ENCODE measurements at places on chromosomes 3 and 15. TPM values are rescaled to one million over a fixed set of nuclear protein-coding genes. Genes with fewer than 3 reads are reported as not detected.

The NR2F2 gene
- 9.2 TPM for total RNA-seq

The ADAMTSL3 gene
- 0.26 TPM for total RNA-seq

The ZNF385D gene
- total RNA-seq = 0.83 TPM

- DNase-seq = no peak
These were observed 8.5 kb downstream of the MESP2 start for GRCh38 chr15:89784686-89784960.

GRCh38 chr15:85789496-85789875 lies 5.2 kb downstream of the KLHL25 start:
- no peak for DNase-seq

- DNase-seq = no peak
These were observed 29.9 kb downstream of the TMEM40 start for GRCh38 chr3:12729051-12729651.

DNA sequence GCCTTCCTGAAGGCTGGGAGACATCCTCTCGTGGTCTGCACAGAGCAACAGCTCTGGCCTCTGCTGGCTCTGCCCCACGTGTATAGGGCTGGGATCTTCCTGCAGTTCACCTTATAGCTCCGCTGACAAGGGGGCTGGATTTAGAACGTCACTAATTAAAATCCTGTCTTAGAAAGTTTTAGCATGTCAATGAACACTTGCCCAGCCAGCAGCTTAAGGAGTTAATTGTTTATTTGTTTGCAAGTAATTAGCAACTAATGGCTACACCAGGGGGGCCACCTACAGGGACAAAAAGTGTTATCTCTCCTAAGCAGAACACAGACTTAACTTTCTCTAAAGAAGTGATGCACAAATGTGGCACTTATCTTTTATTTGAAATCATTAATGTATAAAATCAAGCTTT lies at the start of gene HESX1:
Gene HESX1 (minus strand): TSS at position 84 of the 403 bp plus-strand sequence. CDS start 60 bp downstream, at position 24.
- DNase-seq = no peak

GRCh38 chr3:14701676-14702075 lies 26.7 kb downstream of the C3orf20 start:
- DNase-seq = no peak

DNA sequence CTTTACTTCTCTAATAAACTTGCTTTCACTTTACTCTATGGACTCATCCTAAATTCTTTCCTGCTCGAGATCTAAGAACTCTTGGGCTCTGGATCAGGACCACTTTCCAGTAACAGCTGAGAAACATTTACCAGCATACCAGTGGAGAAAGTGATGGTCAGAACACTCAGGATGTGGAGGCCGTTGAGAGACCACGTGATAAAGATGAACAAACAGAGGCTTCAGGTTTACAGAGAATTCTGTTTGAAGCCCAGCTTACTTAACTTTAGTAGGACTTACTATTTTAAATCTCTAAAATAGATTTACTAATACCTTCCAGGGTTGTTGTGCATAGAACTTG lies 57.0 kb downstream of the FRMD4B start:
- no peak for DNase-seq

DNA sequence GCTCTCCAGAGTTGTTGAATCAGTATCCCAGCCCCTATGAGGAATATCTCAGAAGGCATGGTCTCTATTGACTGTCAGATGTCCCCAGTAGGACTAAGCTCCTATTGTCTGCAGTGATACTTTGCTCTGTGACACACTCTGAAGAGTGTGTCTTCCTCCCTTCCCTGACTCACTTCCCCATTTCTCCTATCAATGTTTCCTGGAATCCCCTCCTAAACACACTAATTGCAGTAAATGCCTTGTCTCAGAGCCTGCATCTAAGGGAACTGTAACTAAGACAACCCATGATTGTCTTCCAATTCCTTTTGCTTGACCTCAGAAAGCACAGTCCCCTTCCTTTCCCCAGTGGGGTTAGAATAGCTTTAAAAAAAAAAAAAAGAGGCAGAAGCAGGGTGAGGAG lies 397.3 kb upstream of the PROK2 start:
- DNase-seq = no peak

DNA sequence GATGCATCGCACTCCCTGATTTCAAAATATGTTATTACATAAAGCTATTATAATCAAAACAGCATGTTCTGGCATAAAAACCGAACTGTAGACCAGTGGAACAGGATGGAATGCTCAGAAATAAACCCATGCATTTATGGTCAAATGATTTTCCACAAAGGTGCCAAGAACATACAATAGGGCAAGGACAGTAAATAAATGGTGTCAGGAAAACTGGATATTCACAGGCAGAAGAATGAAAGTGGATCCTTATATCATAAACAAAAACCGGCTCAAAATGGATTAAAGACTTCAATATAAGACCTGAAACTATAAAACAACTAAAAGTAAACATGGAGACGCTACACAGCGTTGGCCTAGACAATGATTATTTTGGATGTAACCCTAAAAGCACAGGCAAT lies 22.6 kb downstream of the USP50 start:
- DNase-seq = no peak

DNA sequence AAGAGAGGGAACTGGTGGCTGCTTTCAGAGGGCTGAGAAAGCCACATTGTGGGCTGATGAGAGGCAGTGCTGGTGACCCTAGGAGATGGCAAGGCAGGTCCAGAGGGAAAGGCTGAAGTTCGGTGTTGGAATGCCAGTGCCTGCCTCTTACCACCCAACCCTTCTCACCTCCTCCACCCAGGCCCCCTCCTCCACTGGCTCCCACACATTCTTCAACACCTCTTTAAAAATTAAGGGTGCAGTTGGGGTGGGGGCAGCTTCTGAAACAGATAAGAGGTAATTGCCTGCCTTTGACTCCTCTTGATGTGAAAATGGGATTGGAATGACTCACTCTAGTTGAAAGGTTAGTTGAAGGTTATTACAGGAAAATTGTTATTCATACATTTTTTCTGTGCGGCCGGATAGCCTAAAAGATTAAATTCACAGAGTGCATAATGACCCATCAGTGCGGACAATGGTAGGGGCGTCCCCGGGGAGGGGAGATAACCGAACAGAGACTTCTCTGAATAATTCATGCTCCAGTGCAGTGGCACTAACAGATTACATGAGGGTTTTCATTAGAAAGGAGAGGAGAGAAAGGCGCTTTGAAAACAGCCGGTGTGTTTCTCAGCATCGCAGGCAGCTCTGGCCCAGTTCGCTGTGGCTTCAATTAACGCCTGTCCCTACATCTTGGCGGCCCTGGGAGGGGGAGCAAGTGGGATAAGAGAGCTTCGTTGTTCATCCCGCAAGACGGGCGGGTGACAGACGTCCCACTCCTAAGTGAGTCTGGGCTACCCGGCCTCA lies 212.4 kb downstream of the TLE3 start:
- no peak for DNase-seq

GRCh38 chr15:92195241-92195640 lies 198.4 kb upstream of the ST8SIA2 start:
- no peak for DNase-seq
